ENCODE measurements at places on chromosomes 3 and 15.

- DNase-seq, result no peak
Observed at GRCh38 chr3:180457225-180457624, 144.7 kb upstream of the TTC14 start.

GRCh38 chr15:74642348-74642733 lies 26.7 kb downstream of the CLK3 start:
- DNase-seq, result no peak

DNA sequence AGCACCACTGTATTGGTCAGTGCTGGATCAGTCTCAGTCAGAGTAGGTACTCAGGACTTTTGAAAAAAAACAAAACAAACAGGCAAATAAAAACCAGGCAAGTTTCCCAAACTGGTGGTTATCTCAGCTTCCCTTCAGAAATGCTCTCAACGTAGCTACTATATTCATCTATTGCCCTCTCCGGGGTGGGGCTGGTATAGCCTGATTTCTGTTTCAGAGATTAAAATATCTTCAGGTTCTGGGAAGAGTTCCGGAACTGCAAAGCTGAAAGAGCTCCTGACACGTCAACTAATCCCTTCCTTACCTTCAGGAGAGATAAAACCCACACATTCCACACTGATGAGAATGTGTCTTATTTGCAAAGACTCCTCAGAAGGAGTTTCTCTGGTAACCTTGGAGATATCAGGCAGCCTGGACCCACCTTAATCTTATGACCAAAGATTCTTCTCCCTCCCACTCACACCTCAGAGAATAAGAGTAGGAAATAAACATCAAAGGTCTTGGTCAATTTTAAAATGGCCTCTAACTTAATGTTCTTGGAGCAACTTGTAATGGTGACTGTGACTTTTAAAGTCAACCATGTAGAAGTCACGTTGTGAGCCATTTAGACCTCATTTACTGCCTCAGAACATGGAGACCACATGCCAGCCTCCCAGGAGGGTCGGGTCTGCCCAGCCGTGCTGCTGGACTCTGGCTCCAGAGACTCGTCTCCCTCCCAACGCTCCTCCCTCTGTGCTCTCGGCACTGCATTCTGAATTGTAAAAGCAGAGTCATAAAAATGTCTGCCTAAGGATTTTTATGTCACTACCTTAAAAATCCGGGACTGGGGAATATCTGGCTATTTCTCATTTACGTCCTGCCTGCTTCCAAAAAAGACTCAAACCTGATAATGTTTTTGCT lies 53.8 kb downstream of the CDCP1 start:
- peak; percentile 94 for DNase-seq

DNA sequence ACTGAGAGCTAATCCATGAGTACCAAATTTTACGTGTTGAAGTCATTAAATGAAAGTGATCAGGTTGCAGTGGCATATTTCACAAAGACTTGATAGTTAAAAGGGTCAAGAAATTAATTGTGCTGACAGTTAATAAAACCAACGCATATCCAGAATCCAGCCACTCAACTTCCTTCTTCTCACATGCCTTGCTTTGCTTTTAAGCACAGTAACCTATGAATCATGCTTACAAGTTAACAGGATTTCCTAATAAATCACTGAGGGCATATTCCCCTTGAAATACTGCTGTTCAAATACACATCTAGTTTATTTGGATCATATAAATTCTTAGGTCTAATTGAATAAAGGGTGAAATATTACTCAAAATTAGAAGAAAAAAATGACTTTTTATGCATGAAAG lies 801.5 kb upstream of the EPHA6 start:
- peak; percentile 33 for DNase-seq

GRCh38 chr15:78454992-78455391 lies 17.0 kb downstream of the IREB2 start:
- no peak for DNase-seq

- DNase-seq, result no peak
Observed at GRCh38 chr15:100726070-100726420, 123.7 kb downstream of the ASB7 start.

- DNase-seq, result peak; percentile 7
Observed at GRCh38 chr3:42535981-42536784, 33.7 kb downstream of the VIPR1 start.

DNA sequence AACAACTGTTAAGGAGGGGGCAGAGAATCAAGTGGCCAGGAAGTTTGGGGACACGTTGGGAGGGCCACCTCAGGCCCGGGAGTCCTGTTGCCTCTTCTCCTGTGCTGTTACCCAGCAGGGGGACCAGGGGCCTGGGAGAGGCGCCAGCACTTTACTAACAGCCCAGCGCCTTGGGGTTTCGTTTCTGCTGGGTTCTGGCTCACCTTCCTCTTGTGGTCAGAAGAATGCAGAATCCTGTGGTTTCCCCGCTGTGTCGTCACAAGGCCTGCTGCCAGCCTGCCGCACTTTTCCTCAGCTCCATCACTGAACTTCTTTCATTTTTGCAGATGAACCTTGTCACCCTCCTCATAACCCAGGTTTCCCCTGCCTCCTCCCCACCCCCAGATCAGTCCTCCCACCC lies 67.7 kb downstream of the SLC30A4 start:
- DNase-seq, result peak; percentile 93

DNA sequence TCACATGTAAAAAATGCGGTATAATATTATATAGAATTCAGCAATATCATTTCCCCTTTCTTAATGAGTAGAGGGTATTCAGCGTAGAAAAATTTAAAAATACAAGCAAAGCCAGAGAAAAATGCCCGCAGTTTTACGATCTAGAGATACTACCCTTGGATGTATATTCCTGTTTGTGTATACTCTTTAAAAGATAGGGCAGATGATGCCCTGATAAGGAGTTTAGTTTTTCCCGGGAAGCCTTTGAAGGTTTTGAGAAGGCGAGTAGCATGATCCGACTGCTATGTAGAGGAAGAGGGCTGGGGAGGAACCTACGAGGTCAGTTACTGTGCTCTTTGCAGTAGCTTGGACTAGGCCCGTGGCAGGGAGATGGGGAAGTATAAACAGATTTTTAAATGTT lies 1.2 kb downstream of the YEATS2 start:
- peak; percentile 30 for DNase-seq

GRCh38 chr3:154314152-154314551 lies 10.1 kb downstream of the DHX36 start:
- DNase-seq, result no peak

DNA sequence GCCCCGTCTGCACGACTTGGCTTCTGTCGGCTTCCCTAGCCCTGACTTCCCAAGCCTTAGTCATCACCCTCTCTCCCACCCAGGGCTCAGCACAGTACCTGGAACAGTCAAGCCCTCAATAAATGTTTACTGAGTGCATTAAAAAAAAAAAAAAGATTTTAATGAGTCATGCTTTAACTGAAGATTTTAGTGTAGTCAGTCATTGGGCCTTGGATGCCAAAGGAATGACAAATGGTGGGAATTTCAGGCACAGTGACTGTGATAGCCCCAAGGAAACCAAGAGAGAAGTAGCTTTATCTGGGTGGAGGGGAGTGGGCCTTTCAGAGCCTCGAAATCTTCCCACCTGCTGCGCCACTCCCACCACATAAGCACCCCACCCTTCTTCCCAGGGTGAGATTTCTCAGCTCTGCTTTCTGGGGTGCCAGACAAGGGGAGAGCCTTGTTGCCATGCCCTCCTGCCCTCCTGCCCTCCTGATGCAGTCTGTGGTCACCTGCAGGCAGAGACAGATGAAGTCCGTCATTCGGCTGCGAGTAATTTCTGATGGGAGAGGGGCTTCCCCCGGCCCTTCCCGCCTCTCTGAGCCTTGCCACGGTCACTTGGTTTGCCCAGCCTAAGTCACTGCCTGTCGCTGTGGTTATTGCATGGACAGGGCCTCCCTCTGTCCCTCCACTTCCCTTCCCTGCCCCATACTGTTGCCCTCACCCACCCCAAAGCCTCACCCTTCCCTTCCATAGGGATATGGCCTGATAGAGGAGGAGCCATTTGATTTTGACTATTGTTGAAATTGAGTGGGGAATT lies 41.8 kb downstream of the SMAD3 start:
- DNase-seq, result peak; percentile 100

DNA sequence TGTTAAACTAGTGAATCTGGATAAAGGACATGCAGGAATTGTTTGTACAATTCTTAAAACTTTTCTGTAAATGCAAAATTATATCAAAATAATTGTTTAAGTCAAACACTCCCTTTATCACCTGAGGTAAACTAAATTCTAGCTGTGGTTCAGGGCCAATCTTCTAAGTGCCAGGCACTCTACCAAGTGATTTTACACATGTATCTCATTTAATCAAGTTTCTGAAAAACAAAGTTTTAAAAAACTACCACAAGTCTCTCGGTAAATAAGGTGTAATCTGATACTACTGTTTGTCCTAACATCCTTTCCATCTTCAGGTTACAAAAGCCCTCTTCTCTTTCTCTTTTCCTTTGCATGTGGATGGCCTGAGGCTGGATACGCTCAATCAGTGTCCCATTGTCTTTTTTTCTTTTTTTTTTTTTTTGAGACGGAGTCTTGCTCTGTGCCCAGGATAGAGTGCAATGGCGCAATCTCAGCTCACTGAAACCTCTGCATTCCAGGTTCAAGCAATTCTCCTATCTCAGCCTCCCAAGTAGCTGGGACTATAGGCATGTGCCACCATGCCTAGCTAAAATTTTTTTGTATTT lies 19.3 kb downstream of the IFT80 start:
- no peak for DNase-seq

DNA sequence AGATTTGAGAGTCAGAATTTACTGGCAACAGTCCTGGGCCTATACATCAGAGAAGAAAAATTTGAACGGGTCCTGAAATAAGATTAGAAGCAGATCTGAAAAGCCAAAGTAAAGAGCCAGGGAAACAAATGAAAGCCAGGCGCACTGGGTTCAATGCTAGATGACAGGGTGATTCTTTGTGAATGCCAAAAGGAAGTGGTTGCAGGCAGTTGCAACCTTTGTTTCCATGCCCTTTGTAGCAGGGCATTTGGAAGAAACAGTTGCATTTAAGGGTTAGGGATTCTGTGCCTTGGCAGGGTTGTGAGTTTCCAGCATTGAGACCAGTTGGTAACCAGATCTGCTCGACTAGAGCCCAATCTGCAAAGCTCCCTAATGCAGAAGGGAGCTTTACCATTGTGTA lies 36.4 kb upstream of the MTHFS start:
- DNase-seq, result no peak

GRCh38 chr3:53269888-53270880 lies 14.4 kb upstream of the TKT start:
- DNase-seq, result peak; percentile 86

DNA sequence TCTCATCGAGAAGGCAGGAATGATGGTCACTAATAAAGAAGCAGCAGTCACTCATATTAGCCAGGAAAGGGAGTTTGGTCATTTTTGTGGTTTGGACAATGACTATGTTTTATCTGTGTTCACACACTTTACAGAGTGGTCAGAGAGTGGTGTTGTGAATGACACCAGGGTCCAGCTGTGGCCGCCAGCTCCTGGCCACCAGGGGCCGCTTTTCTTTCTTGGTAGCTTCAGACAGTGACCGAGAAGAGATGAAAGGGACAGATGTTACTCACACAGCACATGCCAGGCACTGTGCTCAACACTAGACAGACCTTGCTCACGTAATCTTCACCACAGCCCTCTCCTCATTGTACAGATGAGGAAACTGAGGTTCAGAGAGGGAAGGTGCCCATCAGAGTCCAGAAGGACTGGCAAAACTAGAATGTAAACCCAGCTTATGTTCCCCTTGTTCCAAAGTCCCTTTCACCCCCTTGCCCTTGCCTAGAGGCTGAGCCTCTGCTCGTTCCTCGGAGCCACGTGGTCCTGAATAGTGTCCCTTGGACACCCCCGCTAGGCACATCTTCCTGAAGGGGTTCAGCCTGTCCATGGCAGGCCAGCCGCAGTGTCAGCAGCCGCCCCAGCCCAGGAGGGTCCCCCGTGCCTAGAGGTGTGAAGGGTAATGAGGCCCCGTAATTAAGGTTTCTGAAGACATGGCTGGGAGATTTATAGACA lies 55.6 kb downstream of the CYP11A1 start:
- DNase-seq, result peak; percentile 8

- peak; percentile 17 for DNase-seq
Observed at GRCh38 chr3:168073842-168074605, 21.7 kb downstream of the GOLIM4 start.

DNA sequence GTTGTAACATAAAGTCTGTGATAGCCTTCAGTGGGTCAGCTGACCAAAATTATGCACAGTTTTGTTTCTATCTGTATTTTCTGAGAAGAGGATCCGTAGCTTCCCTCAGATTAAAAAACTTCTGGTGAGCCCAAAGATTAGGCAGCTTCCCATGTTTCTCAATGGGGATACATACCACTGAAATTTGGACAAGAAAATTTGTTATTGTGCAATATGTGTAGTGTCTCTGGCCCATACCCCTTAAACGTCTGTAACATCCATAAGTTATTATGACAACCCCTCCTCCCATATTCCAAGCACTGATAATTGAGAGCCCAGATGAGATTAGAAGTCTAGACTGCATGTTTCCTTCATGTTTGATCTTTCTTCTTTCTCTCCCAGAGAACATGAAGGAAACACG lies 1.9 kb upstream of the MITF start:
- no peak for DNase-seq

GRCh38 chr3:14227856-14228255 lies 49.2 kb downstream of the LSM3 start:
- no peak for DNase-seq

- DNase-seq, result peak; percentile 90
Observed at GRCh38 chr3:172135820-172136219, 96.4 kb downstream of the FNDC3B start.

DNA sequence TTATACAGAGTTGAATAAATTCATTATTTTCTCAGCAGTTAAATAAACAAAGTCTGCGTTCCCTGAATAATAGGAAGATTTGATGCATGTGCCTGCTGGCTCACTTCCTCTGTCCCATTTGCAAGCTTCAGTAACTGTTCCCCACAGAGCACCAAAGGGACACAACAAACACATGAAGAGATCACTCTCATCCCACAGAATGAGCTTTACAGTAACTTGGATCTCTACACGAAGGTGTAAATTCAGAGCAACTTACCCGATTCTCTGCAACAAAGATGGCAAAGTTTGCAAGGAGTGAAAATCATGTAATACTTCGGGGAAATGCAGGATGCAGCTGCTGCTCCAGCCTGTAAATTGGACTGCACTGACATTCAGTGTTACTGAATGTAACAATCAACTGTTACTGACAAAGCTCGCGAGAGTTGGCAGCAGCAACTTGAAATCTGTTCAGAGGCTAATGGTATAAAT lies at the start of gene BCHE:
TSS of gene BCHE (minus strand) at position 366 of the 468 bp plus-strand sequence. CDS start 6,390 bp downstream, outside the sequence.
- DNase-seq, result peak; percentile 80

Data from HCEC 1CT (cell line).